NCI-H2081 (cell line): ENCODE measurements at places on chromosomes 7 and 10.
A peak's percentile ranks its signal among the peaks of the same experiment; 100 is the strongest.

DNA sequence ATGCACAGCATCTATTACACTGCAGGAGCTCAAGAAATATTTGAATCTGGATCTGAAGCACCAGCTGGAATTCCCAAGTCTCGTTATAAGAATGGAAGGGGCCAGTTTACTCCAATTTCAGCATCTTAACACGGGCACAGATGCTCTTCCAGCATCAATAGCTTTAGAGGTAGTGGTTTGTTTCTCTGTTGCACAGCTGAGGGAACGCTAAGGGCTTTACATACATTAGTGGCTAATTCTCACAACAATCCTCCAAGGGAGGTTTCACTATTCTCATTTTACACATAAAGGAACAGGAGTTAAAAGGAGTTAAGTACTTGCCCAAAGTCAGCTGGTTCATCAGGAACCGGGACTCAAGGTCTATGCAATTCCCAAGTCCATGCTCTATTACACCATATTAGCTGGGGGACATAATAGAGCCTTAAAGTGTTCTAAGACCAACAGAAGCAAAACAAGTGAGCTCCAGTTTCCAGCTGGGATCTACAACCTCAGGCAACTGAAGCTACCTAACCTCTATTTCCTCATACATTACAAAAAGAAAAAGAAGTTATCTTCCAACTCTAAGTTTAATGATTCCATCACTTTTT lies 9.9 kb downstream of the XPNPEP1 start:
- DNase-seq, result no peak

DNA sequence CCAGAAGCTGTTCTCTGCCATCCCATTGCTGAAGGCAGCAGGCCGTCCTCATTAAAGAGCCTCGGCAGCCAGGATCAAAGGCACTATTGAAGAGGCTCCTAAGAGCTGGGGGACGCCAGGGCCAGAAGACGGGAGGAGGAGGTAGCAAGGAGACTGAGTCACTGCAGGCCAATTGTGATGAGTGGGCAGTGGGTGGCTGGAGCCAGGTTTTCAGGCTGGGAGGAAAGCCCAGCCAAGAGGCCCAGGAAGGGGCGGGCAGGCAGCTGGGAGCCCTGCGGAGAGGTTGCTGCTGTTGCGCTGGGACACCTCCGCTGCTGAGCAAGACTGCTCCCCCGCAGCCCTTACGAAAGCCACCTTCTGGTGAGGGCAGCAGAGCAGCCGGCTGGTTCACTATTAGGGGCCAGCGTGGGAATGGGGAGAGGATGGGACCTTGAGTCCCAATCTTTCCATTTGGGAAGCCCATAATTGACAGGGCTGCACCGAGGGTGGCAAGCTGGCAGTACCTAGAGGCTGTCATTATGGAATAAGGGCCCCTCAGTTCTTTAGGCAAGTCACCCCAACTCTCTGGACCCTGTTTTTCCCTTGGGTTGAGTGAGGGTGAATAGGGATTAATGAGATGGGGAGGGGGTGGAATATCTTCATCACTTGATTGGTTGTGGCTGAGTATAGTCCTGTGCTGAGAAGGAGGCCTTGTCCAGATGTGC lies 48.4 kb downstream of the UNC5B start:
- DNase-seq, result peak; percentile 56

DNA sequence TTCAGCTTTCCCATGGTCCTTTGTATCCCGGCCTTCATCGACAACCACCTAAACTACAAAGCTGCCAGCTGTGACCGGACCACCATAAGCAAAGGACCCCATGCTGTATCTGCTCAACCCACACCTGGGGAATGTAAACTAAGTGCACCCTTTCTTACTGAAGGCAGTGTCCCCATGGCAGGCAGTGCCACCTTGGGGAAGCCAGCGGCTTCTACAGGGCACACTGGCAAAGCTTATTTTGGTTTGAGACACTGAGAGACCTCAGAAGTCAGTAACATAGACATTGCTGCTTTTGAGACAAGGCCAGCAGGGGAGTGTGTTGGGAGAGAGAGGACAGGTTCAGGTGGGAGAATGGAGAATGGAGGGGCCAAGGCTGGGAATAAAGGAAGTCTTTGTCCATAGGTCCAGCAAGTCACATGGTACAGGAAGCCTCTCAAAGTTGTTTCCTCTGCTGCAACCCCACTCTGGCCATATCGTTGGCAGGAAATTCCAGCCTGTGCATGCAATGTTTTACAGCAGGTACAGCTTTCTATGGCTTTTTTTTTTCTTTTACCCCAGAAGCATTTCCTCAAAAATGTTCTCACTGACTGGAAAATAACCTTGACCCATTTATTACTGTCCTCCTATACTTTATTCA lies 85.9 kb upstream of the NPVF start:
- no peak for DNase-seq

DNA sequence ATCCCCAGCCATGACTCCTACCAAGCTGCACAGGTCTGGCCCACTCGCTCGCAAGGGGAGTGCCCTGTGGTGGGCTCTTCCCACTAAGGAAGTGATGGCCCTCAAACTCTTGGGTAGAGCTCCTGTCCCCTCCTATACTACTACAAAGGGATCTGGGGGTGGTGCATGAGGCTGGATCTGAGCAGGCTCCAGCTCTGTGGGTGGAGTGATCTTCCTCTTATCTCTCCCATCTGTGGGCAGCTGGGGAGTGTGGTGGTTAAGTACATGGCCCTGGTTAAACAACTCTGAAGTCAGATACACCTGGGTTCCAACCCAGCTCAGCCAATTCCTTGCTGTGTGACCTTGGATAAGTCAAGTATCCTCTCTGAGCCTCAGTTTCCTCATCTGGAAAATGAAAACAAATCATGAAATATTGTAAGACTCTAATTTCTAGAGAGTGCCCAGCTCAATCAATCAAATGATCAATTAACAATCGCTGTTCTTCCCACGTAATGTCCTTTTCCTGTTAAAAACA lies 17.4 kb downstream of the DDIT4 start:
- DNase-seq, result no peak

DNA sequence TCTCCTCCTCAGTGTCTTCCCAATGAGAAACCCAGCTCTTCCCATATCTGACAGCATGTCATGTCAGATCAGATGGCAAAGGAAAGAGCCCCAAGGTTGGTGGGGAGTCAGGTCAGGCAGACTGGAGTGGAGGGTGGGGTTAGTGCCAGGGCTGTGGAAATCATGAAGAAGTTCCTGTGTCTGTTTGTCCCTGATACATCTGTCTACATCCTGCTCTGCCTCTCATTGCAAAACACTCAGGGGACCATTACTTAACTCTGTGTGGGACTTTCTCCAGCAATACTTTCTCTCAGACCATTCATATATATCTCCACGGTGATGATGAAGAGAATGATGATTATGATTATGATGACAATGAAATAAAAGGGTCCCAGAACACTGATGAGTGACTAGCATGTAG lies 3.3 kb downstream of the PRRT4 start:
- no peak for DNase-seq
